ENCODE measurements at places on chromosomes 2 and 18.

DNA sequence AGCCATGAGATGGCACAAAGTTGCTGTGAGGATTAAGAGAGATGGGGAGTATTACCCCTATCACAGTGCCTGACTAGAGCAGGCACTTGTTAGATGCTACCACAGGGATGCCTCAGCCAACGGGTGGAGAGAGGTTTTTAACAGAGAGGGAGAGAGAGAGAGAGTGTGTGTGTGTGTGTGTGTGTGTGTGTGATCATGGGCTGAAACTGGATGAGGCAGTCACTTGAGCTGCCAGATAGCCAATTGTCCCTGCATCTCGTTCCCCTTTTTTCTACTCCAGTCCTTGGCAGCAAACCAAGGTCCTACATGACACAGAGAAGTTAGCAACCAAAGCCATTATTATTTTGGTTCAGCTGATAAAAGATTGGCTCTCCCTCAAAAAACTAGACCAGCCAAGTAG lies 3.0 kb downstream of the CD8A start:
- peaks cover 55% of the 10 kb centered on the region for H3K27me3 ChIP-seq
- H3K4me3 ChIP-seq = no peak overlapping the region
- H3K36me3 ChIP-seq = no peaks in the 10 kb centered on the region
- H3K4me1 ChIP-seq = peaks cover 27% of the 10 kb centered on the region

GRCh38 chr18:54149078-54149697 lies 75.3 kb downstream of the MBD2 start:
- H3K4me1 ChIP-seq = no peaks in the 10 kb centered on the region
- peaks cover 22% of the 10 kb centered on the region for H3K36me3 ChIP-seq
- H3K27ac ChIP-seq = no peak overlapping the region
- DNase-seq = no peak

DNA sequence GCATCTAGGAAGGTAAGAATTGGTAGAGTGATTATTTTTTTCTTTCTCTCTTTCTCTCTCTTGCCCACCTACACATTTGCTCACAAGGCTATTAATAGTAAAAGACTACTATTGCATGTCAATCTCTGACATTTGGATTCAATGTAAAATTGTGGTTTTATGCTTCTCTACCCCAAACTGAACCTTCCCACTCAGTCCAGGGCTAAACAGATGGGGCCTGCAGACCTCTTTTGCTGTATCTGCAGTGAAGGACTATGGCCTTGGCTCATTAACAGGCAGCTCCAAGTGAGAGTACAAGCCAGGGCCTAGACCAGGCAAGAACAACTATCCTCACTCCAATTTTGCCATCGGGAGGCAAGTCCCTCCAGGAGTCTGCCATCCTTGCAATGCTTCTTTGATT lies 68.3 kb upstream of the ARL4C start:
- H3K27ac ChIP-seq = no peak overlapping the region
- no peaks in the 10 kb centered on the region for H3K4me1 ChIP-seq
- no peak overlapping the region for H3K4me3 ChIP-seq
- DNase-seq = no peak
- H3K36me3 ChIP-seq = no peaks in the 10 kb centered on the region

DNA sequence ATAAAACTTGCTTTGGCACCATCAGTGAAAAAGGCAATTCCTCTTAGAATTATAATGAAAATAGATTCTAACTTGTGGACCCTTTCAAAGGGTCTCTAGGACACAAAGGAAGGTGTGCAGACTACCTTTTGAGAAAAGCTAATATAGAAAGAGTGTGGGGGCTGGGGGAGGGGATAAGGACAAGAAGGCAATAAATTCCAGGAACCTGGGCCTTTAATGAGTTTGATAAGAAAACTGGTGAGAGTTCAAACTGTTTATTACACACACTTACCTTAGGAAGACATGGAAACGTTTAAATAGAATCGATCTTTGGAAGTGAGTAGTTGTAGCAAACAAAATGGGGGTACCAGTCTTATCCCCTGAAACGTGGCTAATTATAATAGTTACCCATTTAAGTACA lies 39.6 kb upstream of the PGAP1 start:
- H3K4me3 ChIP-seq = no peak overlapping the region
- DNase-seq = no peak
- no peaks in the 10 kb centered on the region for H3K27me3 ChIP-seq
- H3K4me1 ChIP-seq = peaks cover 4% of the 10 kb centered on the region
- no peaks in the 10 kb centered on the region for H3K36me3 ChIP-seq

DNA sequence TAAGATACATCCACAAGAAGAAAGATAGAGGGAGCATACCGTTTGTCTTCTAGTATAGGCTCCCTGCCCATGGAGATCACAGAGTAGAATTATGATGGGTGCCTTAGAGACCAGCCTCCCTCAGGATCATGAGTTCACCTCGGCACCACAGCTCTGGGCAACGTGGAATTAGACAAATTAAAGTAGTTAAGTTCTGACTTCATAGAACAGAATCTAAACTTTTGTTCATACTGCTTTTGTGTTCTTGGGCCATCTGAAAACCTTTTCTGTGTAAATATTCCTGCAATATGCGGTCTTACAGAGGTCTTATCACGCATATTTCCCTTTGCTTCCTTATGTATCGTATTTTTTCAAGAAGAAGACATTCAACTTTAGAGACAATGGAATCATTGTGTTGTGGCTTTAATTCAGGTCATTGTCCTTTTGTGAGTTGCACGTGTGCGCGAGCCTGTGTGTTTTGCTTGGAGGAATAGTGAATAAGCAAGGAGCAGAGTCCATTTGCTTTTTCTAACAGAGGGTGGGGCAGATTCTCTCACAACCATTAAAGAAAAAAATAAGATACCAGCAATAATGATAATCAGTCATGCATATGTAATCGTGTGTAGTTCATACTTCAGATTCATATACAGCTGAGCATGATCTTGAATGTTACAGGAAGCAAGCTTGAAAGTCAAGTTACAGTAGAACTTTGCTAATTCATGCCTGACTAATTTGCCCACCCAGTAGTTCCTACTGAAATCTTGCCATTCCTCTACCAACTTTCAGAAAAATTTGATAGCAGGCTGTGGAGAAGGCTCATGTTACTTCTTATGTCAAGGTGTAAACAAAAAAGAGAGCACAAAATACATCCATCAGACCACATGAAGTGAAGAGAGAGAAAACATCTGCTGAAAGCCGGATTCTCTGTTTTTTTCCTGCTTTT lies 243.6 kb downstream of the NEDD4L start:
- no peak for DNase-seq
- H3K4me3 ChIP-seq = no peak overlapping the region
- H3K36me3 ChIP-seq = no peaks in the 10 kb centered on the region
- H3K4me1 ChIP-seq = no peaks in the 10 kb centered on the region
- no peaks in the 10 kb centered on the region for H3K27me3 ChIP-seq
- H3K27ac ChIP-seq = no peak overlapping the region

GRCh38 chr2:207394812-207395534 lies 134.8 kb upstream of the CREB1 start:
- H3K27ac ChIP-seq = no peak overlapping the region
- DNase-seq = no peak
- H3K4me1 ChIP-seq = no peaks in the 10 kb centered on the region
- H3K4me3 ChIP-seq = no peak overlapping the region
- H3K36me3 ChIP-seq = no peaks in the 10 kb centered on the region

- peaks cover 18% of the 10 kb centered on the region for H3K4me1 ChIP-seq
- H3K4me3 ChIP-seq = no peak overlapping the region
- no peaks in the 10 kb centered on the region for H3K27me3 ChIP-seq
- no peak overlapping the region for H3K27ac ChIP-seq
- no peaks in the 10 kb centered on the region for H3K36me3 ChIP-seq
Observed at GRCh38 chr2:171325886-171326585, 107.8 kb downstream of the METTL8 start.

- no peaks in the 10 kb centered on the region for H3K27me3 ChIP-seq
- no peak for DNase-seq
- H3K36me3 ChIP-seq = no peaks in the 10 kb centered on the region
- peaks cover 21% of the 10 kb centered on the region for H3K4me1 ChIP-seq
- no peak overlapping the region for H3K27ac ChIP-seq
Observed at GRCh38 chr2:233857511-233858141, 3.3 kb upstream of the HJURP start.

DNA sequence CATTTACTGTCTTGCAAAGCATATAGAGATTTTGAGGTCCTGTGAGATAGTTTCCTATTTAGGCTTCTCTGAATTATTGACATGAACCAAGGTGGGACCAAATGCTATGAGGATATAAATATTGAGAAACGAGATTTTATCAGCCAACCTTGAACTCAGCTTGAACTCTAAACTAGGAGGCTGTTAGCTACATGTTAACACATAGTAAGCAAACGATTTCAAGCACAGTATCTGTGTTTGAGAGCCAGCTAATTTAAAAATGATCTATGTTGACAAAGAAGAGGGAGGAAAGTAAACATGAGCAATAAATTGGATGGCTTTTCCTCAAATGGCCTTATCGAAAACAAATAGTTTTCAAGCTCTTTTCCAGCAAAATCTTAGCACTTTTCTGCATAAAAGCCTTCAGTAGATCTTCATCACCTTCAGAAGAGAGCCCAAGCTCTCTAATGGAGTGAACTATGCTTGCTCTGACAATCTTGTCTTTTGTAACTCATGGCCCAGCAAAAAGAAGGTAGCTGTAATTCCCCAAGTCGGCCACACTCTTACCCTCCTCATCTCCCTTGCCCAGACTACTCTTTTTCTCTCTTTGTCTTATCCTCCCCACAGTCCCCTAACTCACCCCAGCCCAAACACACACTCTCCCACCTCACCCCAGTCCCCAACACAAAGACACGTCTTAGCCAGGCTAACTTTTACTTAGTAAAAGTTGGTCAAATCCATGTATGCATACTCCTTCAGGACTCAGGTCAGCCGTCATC lies 14.7 kb downstream of the CD28 start:
- H3K27me3 ChIP-seq = no peaks in the 10 kb centered on the region
- H3K4me3 ChIP-seq = no peak overlapping the region
- peaks cover 6% of the 10 kb centered on the region for H3K4me1 ChIP-seq

GRCh38 chr18:25587545-25587944 lies 235.6 kb upstream of the ZNF521 start:
- H3K27ac ChIP-seq = no peak overlapping the region
- no peak overlapping the region for H3K4me3 ChIP-seq
- DNase-seq = no peak
- H3K36me3 ChIP-seq = no peaks in the 10 kb centered on the region

GRCh38 chr2:26485099-26485498 lies 7.2 kb upstream of the OTOF start:
- H3K4me1 ChIP-seq = no peaks in the 10 kb centered on the region
- no peak for DNase-seq
- H3K27me3 ChIP-seq = no peaks in the 10 kb centered on the region
- H3K27ac ChIP-seq = no peak overlapping the region
- no peak overlapping the region for H3K4me3 ChIP-seq
- no peaks in the 10 kb centered on the region for H3K36me3 ChIP-seq

All from CD14-positive monocyte (primary cell).